ENCODE measurements at places on chromosomes 11 and 22. TPM values are rescaled to one million over a fixed set of nuclear protein-coding genes. Genes with fewer than 3 reads are reported as not detected.

CCDC134 gene
- 30.3 TPM for total RNA-seq

PLAAT3 gene
- total RNA-seq: 19.8 TPM

TRIM49 gene
- not detected for total RNA-seq

C11orf21 gene
- total RNA-seq: 1.6 TPM

NAP1L4 gene
- 148 TPM for total RNA-seq

MMP1 gene
- total RNA-seq: 0.52 TPM

A4GALT gene
- total RNA-seq: 18.3 TPM

SIK2 gene
- total RNA-seq: 11.5 TPM
